NCI-H2107 (cell line): ENCODE measurements at places on chromosomes 11 and 22.

DNA sequence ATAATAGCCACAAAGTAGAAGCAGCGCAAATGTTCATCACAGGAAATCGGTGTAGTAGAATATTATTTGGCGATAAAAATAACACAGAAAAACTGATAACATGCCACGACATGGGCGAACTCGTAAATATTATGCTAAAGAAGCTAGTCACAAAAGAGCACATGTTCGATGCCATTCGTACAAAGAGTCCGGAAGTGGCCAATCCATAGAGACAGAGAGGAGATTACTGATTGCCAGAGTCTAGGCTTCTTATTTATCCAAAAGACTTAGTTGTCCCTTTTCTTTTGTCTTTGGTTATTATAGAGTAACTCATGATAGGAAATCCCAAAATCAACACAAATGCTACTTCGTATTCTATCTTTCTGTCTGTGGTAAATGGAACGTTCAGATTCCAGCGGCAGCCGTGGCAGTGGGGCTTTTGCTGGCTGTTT lies 56.5 kb downstream of the MED15 start:
- DNase-seq, result no peak

DNA sequence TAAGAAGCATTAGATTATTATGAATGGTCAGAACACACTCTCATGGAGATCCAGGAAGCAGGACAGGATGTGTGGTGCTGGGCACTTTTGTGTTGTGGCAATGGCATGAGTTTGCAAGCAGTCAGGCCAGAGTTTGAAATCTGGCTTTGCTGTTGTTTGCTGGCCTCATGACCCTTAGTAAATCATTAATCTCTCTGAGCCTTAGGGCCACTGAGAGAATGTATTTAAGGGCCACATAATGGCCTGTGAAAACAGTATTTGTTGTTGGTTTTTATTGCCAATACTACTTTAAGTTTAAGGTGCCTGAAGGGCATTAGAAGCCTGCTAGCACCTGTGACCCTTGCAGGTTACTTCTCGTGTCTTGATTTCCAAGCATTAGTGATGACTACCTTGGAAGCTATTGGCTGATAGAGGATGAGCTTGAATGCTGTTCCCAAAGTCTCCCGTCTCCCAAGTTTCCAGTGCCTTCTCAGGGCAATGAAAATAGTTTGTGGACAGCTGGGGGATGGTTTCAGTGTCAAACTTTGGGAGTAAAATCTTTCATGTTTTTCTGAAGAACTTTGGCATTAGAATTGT lies 24.6 kb downstream of the STIM1 start:
- no peak for DNase-seq

DNA sequence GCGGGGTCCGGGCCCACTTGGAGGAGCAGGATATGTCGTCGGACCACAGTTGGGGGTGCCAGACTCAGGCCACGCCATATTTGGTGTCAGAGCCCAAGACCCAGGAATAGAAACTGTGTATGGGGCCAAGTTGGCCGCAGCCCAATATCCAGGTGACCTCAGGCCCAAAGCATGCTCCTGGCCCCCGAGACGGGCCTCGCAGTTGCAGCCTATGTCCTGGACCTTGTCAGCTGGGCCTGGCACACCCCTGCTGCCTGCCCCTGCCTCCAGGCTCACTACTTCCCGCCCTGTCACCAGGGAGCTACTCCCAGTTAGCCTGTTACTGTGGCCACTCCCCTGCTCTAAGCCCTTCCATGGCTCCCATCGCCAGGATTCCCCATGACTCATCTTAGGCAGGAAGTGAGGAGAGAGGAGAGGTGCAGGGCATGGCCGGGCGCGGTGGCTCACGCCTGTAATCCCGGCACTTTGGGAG lies 23.1 kb downstream of the A4GALT start:
- no peak for DNase-seq

DNA sequence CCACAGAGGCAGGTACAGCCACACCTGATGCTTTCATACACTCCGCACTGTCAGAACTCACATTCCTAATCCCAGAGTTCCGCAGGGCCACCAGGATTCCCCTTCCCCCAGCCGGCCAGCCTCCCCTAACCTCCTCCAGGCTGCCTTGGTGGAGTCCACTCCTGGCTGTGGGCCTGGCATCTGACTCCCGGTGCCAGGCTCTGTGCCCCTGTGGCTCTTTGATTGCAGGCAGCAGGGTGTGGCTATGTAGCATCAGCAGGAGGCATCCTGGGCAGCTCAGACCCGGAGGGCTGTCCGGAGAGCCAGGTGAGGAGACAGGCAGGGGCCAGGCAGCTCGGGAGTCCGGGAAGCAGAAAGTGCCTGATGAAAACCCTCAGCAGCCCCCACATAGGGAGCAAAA lies 1432.9 kb downstream of the BRD1 start:
- no peak for DNase-seq

DNA sequence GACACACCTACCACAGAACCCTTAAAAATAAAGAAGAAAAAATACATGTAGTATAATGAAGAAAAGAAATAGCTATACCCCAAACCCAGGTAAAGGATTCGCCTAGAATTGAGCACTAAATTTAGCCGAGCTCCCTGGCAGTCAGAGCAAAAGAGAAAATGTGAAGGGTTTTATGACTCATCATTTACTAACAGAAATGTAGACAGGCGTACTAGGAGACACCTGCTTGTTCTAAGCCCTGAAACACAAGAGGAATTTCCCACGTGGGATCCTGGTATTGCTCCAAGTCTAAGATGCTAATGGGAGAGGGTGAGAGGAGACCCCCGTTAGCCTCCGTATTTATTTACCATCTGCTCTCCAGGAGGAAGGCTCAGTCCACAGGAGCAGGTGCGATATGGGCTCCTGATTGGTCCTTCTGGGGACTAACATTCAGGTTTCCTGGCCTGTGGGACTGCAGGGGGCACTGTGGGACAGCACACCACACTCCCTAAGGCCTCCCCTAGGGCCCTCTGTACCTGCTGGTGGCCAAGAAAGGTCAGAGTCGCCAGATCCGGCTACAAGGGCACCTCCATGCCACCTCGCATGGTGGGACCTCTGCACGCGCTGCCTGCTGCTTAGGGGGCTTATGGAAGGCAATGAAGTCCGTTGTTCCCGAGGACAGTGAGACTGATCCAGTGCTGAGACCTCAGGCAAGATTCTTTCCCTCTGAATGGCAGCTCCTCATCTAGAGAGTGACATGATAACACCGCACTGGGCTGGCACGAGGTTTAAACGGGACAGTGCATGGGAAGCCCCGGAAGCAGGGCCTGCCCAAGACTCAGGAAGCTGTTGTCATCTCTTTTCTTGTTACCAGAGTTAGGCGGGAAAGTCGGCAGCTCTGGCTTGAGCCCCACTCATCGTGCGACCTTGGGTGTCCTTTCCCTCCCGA lies 25.8 kb downstream of the KCNC1 start:
- DNase-seq, result no peak
